ENCODE measurements at places on chromosomes 12 and 14.

DNA sequence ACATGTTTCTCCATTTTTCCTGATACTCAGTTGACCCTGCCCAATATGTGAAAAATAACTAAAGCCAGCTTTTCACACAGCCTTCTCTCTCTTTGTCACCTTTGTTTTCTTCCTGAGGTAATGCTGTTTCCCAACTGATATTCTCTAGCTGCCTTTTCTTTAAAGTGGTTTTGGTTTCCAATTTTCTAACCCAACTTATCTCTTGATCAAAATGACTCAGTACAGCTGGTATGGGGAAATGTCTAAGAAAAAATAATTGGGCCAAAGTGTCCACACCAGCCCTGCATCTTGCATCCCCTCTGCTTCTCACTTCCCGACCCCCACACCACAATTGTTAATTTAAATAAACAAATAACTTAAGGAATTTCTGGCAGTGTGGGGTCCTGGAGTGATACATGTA is 193.8 kb downstream of the SYT1 start:
- no peak for DNase-seq

- no peak for DNase-seq
These were observed 49.9 kb downstream of the LRRC74A start for GRCh38 chr14:76876076-76876475.

DNA sequence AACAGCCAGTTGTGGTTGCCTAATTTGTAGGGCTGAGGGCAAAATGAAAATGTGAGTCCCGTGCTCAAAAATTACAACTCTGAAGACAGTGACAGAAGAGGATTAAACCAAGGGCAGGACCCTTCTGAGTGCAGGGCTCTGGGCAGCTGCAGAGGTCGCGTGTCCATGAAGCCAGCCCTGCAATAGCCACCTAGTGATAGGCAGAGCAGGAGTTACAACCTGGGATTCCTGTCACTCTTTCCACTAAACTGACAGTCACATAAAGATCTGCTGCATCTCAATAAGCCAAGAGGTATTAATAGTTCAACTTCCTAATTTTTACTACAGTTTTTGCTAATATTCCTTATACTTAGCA is 94.1 kb downstream of the SLC2A13 start:
- no peak for DNase-seq

DNA sequence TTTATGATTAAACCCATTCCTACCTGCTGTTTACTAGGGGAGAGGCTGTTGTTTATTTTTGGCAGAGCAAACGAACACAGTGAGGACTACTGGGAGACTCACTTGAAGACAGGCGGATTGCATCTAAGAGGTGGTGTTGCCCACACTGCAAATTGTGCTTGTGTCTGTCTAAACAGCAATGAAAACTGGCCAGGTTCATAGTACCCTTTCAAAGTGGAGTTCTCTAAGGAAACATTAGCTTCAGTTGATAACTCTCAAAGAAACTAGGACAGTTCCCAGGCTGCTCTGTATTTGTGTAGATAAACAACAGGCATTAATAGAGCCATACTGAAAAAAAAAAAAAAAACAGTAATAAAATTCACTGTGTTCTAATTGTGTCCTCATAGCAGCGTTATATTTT is 466.0 kb upstream of the RGS6 start:
- no peak for DNase-seq

- no peak for DNase-seq
These were observed 2.0 kb upstream of the PLXNC1 start for GRCh38 chr12:94146166-94146936.

- peak; percentile 94 for DNase-seq
These were observed 63.5 kb downstream of the CLMN start for GRCh38 chr14:95256002-95256775.

- no peak for DNase-seq
These were observed 89.7 kb upstream of the BCL11B start for GRCh38 chr14:99361596-99362215.

DNA sequence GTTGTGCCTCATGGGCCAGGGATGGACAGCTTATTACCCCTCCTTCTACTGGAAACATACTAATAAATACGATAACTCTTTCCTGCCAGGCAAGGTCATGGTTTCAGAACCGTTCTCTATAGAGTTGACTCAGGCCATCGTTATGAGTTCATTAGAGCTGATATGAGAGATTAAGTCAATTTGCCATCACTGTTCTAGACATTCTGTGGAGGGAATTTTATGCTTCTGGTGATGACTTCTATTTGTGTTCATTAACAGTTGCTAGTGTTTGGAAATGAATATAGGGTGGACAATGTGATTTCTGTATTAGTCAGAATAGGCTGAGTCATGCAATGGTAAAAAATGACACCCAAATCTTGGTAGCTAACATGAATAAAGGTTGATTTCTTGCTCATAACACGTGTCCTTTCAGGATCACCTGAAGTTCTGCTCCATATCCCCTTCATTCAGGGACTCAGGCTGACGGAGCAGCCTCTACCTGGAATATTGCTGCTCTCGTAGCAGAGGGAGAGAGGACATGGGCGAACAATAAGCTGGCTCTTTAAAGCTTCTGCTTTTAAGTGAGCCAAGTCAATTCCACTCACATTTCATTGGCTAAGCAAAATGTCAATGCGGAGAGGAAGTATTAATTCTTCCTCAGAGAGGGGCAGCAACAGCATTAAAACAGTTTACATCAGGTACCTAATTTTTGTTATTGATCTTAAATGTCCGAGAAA is 18.5 kb upstream of the TBPL2 start:
- DNase-seq = no peak

DNA sequence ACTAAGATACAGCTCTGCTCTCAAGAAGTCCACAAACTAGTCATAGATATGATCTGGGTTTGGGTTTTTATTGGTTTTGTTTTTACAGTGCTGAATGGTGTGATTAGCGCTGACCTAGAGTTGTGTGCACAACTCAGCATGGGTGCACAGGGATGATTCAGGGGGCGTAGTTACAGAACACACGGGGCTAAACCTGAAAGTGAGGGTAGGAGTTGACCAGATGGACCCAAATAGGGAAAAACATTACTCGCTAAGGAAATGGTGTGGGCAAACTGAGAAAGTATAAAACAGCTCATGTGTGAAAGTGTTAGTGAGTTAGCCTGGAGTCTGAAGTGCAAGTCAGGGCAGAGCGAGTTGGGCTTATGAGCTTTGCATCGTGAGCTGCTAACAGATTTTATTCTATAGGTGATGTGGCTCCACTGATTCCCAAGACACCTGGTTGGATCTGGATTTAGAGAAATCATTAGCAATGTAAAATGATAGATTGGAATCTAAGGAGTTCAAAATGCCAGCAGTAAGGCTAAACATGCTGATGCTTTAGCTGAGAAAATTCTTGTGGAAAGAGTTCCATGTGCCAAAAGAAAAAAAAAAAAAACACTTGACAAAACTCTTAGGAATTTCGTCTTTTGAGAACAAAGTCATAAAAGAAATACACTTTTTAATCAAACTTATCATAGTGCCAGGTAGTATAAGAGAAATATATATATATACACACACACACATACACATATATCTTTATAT is 134.9 kb downstream of the SLC5A8 start:
- DNase-seq = no peak

DNA sequence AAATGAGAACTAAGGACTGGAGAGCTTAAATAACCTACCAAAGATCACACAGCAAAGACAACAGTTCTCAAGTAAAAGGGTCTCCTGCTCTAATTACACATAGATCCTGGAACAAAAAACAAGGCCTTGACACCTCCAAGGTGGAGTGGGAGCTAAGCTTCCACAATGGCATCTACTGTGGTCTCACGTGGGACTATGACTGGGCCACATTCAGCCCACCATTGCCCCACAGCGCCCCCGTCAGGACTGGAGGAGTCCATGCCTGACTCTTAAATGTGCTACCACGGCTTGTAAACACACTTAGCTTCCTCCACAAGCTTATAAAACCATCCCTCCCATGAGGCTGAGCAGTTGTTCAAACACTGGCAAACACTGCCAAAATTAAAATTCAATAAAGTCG is 88.5 kb downstream of the GCH1 start:
- DNase-seq = no peak

- no peak for DNase-seq
These were observed 279.6 kb upstream of the CCDC196 start for GRCh38 chr14:66206554-66206953.

All from NCI-H1436 treated with DMSO at 0.1 percent for 48 hours (cell line).